ENCODE measurements at places on chromosomes 1 and 21. TPM values are rescaled to one million over a fixed set of nuclear protein-coding genes. Genes with fewer than 3 reads are reported as not detected.
A peak's percentile ranks its signal among the peaks of the same experiment; 100 is the strongest.

DNA sequence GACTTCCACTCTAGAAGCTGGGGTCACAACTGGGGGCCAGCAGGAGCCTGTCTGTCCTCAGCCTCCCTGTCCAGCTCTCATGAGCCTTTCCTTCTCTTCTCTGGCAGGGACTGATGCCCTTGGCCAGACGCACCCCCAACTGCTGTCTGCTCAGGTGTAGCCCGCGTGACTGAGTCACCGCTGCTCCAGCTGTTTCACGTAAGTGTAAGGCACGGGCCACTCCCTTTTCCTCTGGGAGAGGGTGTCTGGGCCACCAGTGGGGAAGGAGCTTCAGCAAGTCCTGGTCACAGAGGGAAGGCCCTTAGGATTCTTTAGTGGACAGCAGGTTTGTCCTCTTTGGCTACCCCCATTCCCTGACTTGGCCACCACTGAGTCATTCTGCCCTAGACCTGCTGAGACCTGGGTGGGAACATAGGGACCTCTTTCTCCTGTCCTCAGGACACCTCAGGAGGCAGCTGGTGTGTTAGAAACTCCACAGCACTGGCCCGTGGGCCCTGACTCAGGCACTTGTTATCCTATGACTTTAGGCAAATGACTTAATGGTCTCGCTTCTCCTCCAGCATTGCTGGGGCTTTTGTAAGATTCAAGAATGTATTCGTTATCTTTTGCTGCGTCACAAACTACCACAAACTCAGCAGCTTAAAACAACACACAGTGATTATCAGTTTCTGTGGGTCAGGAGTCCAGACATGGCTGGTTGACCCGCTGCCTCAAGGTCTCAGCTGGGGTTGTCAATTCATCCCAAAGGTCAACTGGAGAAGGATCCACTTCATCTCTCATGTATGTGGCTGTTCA is 64.8 kb downstream of the FAM163A start:
- no peak for ATAC-seq

GRCh38 chr1:70382682-70383081 is 28.2 kb upstream of the ANKRD13C start:
- no peak for ATAC-seq

GRCh38 chr1:55204997-55205396 is 10.2 kb downstream of the USP24 start:
- ATAC-seq: peak; percentile 50

GRCh38 chr1:31501505-31501904 is 74.8 kb upstream of the TINAGL1 start:
- ATAC-seq: no peak

GRCh38 chr21:15020797-15021196 is 44.0 kb downstream of the NRIP1 start:
- ATAC-seq: no peak

GRCh38 chr1:100132566-100133477 is at the start of the genes SASS6 and TRMT13:
SASS6 (minus strand) TSS chr1:100132930; CDS start chr1:100132814, 116 bp downstream.
TRMT13 (plus strand) TSS chr1:100133163; CDS start chr1:100133169, 6 bp downstream.
- ATAC-seq: peak; percentile 99

GRCh38 chr1:193726722-193727121 is 540.3 kb upstream of the B3GALT2 start:
- ATAC-seq: no peak

GRCh38 chr1:174837386-174837785 is 162.4 kb upstream of the CACYBP start:
- no peak for ATAC-seq

DNA sequence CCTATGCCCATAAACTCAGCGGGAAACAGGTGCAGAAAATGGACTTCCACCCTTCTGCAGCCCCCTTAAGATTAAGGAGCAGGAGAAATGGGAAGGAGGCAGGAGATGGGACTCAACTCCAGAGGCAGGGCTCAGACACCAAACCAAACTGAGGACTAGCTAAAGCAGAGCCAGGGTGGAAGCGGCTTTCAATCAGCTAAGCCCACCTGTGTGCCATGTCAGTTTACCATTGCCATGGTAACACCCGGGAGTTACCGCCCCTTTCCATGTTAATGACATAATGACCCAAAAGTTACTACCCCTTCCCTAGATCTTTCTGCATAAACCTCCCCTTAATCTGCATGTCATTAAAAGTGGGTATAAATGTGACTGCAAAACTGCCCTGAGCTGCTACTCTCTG is 653.5 kb downstream of the PTPRU start:
- ATAC-seq: no peak

DNA sequence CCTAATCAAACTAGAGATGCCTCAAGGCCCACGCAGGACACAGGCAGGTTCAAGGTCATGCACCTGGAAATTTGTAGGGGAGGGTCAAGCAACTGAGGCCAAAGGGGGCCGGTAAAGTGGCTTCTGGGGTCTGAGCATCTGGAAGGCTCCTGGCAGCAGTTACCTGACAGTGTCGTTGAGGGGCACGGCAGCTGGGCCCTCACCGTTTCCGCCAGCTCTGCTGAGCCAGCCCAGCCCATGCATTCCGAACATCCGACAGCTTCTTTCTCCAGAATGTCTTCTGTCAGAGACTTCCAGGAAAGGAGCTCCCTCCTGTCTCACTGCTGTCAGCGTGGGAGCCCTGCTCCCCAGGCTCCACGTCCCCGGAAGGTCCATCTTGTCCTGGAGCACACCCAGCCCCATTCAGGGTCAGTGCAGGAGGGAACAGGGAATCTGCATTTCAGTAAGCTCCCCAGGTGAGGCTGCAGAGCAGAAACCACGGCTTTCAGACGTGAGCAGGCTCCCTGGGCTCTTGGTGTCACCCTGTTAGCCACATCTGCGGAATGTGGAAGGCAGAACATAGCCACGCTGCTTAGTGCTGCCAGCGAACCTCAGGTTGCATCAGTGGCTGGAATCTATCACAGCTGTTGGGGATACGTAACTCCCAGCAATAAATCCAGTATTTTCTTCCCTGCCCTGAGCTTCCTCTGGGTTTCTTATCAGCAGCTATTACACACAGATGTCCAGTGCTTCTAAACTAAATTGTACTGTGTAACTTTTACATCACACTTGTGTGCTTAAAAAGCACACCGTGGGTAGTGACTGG is 36.3 kb upstream of the FAM3B start:
- ATAC-seq: peak; percentile 67

- no peak for ATAC-seq
Measured at GRCh38 chr1:27782950-27783349, 9.9 kb downstream of the STX12 start.

- ATAC-seq: no peak
Measured at GRCh38 chr1:6056572-6056948, 10.9 kb downstream of the KCNAB2 start.

GRCh38 chr1:65434255-65434654 is 13.8 kb downstream of the LEPR start:
- ATAC-seq: no peak

DNA sequence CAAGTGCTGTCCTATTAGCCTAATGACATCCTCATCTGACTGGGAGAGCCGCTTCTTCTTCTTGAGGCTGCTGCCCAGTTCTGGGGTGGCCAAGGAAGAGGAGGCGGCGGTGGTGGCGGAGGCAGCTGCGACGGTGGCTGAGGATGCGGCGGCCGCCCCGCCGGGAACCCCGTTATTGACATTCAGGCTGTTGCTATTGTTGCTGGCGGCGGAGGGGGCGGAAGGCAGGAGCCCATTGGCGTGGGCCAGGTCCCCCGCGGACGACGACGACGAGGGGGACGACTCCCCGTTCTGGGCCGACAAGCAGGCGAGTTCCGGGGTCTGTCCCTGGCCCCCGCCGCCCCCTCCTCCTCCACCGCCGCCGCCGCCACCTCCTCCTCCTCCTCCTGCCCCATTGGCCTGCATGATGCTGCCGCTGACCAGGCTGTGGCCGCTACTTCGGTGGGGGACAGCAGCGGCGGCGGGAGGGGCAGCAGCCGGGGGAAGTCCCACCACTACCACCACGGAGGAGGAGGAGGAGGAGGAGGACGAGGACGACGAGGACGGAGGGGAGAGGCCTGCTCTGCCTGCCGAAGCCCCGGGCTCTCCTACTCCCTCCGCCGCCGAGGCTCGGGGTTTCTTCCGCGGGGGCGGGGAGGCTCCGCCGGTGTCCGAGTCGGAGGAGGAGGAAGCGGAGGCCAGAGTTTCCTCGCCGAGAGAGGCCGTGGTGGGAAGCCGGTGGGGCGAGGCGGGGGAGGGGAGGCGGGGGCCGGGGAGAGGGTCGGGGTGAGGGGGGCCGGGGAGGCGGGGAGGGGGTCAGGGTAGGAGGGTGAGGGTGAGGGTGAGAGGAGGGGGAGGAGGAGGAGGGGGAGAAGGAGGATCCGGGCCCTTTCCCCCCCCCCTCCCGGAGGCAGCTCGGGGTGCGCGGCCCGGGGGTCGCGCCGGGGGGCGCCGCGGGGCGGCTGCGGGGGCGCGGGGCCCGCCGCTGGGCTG is 610 bp downstream of the WDR26 start:
- peak; percentile 55 for ATAC-seq

- ATAC-seq: no peak
Measured at GRCh38 chr21:35556536-35556935, 503.8 kb downstream of the SETD4 start.

DNA sequence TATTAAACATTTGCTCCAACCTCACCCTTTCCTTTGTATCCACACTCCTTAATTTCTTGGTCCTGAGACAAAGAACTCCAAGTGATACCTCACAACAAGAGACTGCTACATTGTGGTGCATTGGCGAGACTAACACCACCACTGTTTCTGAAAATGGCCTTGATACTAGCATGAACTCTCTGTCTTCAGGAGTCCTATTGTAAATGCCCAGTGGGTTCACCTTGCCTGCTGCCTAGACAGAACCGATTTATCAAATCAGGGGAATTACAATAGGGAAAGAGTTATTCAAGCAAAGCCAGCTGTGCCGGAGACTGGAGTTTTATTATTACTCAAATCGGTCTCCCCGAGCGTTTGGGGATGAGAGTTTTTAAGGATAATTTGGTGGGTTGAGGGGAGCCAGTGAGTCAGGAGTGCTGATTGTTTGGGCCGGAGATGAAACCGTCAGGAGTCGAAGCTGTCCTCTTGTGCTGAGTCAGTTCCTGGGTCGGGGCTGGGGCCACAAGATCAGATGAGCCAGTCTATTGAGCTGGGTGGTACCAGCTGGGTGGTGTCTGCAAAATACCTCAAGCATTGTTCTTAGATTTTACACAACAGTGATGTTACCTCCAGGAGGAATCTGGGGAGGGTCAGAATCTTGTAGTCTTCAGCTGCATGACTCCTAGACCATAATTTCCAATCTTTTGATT is 83.1 kb downstream of the DESI2 start:
- no peak for ATAC-seq

Gene CENPL
- total RNA-seq: 6.5 TPM

Gene CNIH3
- 1.9 TPM for total RNA-seq

Gene TMOD4
- total RNA-seq: 2.2 TPM

Gene ARV1
- 21.7 TPM for total RNA-seq

Gene ANKRD35
- 13.7 TPM for total RNA-seq

Gene AK5
- 3.4 TPM for total RNA-seq

Gene RGSL1
- total RNA-seq: not detected

Gene GPN2
- 17.3 TPM for total RNA-seq

Data from gastroesophageal sphincter (tissue), 4 donors.